ENCODE measurements at places on chromosomes 2 and 18.

GRCh38 chr2:8977758-8978157 is 25.7 kb downstream of the MBOAT2 start:
- no peak for DNase-seq

- DNase-seq = no peak
Observed at GRCh38 chr18:76376668-76377358, 118.2 kb downstream of the ZNF516 start.

- DNase-seq = peak; percentile 85
Observed at GRCh38 chr2:186887107-186888090, 38.4 kb upstream of the ZSWIM2 start.

DNA sequence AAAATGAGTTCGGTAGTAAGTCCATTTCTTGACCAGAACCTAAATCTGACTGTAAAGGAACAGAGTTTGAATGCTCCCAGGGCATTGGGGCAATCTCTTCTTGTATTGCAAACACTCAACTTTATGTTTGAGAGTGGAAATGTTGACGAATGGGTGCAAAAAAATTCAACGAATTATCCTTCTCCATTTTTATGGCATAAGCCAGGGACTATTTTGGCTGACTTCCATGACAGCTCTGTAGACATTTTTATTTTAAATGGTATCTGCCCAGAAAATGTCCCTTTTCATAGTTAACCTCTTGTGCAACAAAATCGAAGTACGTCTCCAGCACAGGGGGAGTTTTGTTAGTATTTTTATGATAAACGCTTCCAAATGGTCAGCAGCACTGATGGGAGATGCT is 3.7 kb downstream of the MLPH start:
- DNase-seq = no peak

- DNase-seq = no peak
Observed at GRCh38 chr2:42752816-42753813, 10.8 kb downstream of the OXER1 start.

GRCh38 chr18:28972333-28972907 is 795.5 kb upstream of the CDH2 start:
- DNase-seq = no peak

GRCh38 chr2:238950551-238950950 is 102.7 kb downstream of the TWIST2 start:
- no peak for DNase-seq

- DNase-seq = no peak
Observed at GRCh38 chr18:23453680-23454058, 582 bp downstream of the RIOK3 start.

DNA sequence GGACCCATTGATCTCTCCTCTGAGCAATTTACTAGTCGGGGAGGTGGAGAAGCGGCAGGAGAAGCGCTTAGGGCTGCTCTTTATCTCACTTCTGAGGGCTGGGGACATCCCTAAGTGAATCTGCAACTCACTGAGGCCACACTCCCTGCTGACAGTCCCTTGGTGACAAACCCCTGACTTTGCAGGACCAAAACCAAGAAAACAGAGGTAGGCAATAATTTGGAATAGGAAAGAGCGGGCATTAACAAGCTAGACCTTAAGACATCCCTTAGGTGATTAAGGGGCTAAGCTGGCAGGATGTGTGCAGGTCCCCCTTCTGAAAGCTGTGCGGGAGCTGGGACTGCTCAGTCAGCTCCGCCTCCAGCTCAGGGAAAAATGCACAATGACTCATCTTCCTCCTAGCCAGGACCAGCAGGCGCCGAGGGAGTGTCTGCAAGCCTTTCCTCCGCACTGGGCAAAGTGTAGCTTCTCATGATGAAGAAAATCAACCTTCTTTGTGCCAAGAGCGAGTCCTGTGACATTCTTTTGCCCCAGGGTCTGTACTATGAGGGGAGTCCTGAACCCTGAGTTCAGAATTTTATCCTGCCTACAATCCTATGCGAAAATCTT is 63.3 kb downstream of the BOD1L2 start:
- no peak for DNase-seq

GRCh38 chr2:10300328-10300920 is 2.3 kb upstream of the HPCAL1 start:
- no peak for DNase-seq

DNA sequence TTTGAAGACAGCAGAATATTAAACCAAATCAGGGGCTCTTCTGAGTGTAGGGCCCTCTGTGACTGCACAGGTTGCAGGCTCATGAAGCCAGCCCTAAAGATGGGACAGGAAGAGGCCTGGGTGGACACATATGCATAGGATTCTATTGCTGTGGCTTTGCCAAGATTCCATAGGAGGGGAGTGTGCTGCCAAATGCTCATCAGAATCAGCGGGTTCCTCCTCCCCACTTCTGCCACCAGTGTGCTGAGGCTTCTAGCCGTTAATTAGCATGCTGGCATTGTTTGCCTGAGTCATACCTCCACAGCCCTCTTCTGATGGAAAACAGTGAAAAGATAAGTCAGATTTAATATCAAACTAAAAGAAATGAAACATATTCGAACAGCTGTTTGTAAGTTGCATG is 103.9 kb upstream of the TMEFF2 start:
- no peak for DNase-seq

DNA sequence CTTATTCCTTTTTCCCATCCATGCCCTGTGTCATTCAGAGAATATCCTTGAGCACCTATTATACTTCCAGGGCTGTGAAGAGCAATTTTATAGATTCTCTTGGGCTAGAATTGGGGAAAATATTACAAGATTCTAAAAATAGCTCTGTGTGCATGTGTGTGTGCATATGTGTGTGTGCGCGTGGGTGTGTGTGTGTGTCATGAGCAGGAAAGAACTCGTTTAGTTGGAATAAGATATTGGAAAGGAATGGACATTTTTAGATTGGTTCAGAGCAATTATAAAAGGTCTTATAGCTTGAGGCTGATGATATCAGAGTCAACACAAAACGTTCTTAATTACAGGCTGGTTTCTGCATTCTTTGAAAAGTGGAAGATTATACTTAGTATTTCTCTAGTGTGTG is 212.1 kb upstream of the COPS8 start:
- DNase-seq = no peak

- DNase-seq = no peak
Observed at GRCh38 chr2:118643294-118643693, 204.2 kb downstream of the EN1 start.

- DNase-seq = no peak
Observed at GRCh38 chr2:8993196-8993901, 10.1 kb downstream of the MBOAT2 start.

DNA sequence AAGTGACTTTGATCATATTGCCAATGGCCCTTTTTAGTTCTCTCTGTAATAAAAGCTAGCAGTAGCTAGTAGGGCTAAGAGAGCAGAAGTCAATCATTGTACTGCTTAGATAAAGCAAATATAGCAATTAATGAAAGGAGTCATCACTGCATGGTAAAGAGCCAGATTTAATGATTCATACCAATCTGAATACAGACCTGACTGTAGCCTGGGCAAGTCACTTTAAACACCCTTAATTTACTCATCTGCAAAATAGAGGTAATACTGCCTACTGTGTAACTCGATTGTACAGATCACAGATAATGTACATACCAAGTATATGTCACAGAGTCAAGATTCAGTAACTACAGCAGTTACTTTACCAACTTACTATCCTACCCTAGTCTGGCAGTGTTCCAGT is 63.6 kb downstream of the ASXL2 start:
- DNase-seq = no peak

DNA sequence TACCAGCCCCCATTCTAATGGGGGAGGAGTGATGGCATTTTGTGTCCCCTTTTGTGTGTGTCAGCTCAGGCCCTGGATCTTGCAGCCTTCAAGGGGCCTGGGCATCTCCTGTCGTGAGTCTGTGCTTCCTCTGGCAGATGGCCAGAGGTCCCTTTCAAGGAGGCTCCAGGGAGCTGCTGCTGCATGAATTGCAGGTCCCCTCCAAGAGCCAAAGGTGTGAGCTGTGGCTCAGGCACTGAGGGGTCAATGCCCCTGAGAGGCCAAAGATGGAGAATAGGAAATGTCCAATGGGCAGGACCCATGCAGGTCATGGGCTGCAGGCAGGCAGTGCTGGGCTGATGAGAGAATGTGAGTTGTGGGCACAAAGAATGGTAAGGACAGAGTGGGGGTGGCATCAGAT is 10.4 kb downstream of the MAB21L4 start:
- no peak for DNase-seq

DNA sequence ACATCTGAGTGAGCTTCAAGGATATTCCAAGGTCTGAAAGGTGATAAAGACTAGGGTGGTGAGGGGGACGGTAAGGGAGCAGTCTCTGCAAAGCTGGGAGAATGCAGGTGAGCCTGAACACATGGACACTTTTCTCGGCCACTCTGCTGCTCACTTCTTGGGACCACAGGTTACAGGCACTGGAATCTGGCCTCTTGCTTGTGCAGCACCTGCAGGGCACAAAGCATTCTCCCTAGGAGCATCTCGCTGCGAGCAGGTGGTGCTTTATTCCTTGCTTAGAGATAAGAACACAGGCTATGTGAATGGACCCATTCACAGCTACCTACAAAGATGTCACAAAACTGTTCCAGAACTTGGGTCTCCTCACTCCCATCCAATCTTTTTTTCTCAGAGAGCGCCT is 153.2 kb downstream of the DDX1 start:
- no peak for DNase-seq

DNA sequence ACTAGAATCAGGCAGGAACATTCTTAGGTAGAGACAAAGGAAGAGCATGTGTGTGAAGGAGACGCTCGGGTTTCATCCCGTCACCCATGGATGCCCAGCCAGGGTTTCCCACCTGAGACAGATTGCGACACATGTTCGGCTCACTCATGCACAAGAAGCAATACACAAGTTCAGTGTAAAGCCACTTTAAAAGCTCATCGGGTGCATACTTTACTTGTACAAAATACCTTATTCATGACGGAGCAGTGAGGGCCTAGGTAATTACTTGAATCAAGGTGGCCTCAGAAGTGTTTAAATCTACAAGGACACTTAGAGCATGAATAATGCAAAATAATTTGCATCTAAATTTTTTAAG is 42.0 kb downstream of the ZEB2 start:
- no peak for DNase-seq

DNA sequence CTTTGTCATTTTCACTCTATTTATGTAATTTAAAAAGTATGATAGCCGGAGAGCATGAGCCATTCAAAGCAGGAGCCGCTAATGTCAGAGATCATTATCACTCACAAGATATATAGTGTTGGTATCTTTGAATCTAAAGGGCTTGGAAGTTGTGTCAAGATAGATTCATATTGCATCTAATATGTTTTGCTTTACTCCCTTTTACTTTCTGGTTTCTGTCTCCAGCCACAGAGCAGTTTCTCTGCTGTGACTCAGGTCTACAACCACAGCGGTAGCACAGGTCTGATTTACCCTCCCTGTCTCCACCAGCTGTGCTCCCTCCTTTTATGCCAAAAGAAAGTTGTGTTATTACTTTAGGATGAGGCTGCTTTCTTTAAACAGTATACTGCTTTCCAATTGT is 424.0 kb downstream of the ARHGAP15 start:
- DNase-seq = no peak

DNA sequence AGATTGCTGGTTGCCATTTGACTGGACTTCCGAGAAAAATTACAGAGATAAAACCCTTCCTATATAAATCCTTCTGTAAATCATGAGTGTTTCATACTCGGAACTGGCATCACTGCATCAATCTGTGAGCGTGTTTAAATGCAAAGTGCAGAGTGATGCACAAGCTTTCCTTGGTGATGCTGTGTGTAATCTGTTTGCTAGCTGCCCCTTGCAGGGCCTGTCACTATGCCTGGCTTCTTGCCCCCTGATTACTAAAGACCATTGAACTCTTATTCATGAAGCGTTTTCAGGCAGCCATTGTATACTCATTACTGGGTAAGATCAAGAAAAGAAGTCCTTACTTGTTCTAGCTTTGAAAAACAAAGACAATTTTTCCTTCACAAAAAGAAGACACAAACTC is 266.9 kb upstream of the FANCL start:
- no peak for DNase-seq

DNA sequence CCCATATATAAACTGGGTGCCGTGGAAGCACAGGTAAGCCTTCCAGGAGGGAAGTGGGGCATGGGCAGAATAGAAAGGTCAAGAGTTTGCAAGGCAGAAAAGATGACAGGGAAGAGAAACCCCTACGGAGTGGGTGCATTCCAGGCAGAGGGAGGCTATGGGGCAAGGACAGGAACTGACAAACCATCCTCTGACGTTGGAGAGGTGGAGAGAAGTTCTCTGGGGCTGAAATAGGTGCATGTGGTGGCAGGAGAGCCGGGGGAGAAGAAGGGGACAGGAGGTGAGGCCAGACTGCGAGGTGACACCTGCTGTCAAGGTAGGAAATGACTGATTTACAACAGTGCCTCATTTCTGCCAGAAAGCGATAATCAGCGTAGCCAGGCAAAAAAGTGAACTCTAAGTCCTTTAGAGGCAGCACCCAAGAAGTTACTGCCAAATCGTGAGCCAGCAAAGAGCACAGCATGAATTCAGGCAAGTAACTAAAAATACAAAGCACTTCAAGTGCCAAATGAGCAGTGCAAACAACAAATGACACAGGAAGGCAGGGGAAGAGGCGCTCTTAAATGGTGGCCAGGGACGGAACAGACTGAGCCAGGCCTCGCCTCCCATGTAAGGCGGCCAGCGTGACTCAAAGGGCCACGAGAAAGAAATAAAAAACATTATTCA is 113.3 kb upstream of the ACVR1C start:
- DNase-seq = no peak

DNA sequence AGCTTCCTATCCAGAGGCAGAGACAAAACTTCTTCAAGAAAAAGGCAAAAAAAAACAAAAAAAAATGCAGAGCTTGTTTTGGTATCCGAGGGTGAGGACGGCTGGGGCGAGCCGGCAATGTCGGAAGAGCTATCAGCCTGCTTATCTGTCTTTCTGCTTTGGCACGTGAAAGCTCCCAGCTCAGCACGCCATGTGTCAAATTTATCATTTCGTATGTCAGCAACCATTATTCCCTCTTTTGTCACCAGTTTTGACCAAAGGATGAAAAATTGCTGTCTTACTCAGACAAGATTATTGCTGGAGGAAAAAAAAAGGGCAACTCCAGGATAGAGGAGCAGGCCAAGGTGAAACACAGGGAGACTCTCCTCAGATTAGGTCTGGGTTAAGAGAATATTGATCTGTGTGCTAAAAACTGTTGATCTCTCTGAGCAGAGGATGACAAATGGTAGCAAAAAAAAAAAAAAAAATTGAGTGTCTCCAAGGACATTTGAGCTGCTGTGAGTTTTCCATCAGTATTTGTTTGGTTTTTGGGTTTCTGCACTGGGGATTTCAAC is 532.0 kb upstream of the POU3F3 start:
- no peak for DNase-seq

- no peak for DNase-seq
Observed at GRCh38 chr2:129369437-129369836, 610.0 kb upstream of the RAB6C start.

DNA sequence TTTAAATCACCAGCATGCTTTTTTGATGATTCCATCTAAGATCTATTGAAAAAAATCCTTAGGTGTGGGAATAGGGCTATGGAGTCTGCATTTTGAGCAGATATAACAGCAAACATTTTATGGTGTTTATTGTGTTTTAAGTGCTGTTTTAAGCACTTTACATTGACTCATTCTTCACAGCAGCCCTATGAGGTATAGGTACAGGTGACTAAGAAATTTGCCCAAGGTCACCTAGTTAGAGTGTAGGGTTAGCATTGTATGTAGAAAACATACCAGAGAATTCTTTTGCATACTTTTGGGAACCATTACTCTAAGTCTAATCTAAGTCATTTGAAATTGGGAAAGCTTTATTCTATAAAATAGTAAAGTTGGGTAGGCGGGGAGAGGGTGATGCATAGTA is 31.3 kb downstream of the PPM1B start:
- DNase-seq = no peak

GRCh38 chr18:76721207-76721996 is 101.0 kb upstream of the ZNF236 start:
- DNase-seq = no peak

GRCh38 chr18:13983506-13983905 is 68.2 kb upstream of the MC2R start:
- no peak for DNase-seq
